A549 treated with AZD2906 at 1 μM for 4 hours (cell line): ENCODE measurements at places on chromosomes 6 and 20. TPM values are rescaled to one million over a fixed set of nuclear protein-coding genes. Genes with fewer than 3 reads are reported as not detected.

Gene AVP
- total RNA-seq = not detected in 5 replicates

Gene GTSF1L
- total RNA-seq = not detected in 5 replicates

Gene COL9A1
- total RNA-seq = 0.06 TPM in 1 of 5 replicates, not detected in the others

Gene TNXB
- total RNA-seq = 0.48 to 0.71 TPM (median 0.56 TPM) in 5 replicates

Gene SOX18
- total RNA-seq = 1.6 to 2.9 TPM (median 2.6 TPM) in 5 replicates

Gene MYCT1
- 0.05 TPM in 1 of 5 replicates, not detected in the others for total RNA-seq

Gene RIPPLY2
- total RNA-seq = 0.33 to 0.70 TPM (median 0.38 TPM) in 5 replicates

Gene IRAK1BP1
- 0.66 to 0.84 TPM (median 0.68 TPM) in 5 replicates for total RNA-seq

Gene C6orf58
- total RNA-seq = 0.07 to 0.18 TPM (median 0.13 TPM) in 5 replicates

Gene COL12A1
- total RNA-seq = 3.9 to 6.2 TPM (median 4.8 TPM) in 5 replicates

Gene TMEM170B
- 0.72 to 0.96 TPM (median 0.85 TPM) in 5 replicates for total RNA-seq

Gene CFAP206
- total RNA-seq = 0.34 to 0.58 TPM (median 0.48 TPM) in 5 replicates
